HFFc6 (cell line): ENCODE measurements at places on chromosomes 3 and 15. TPM values are rescaled to one million over a fixed set of nuclear protein-coding genes. Genes with fewer than 3 reads are reported as not detected.

The CHRNA5 gene
- 1.4 and 1.7 TPM in 2 replicates for total RNA-seq

The TEX55 gene
- total RNA-seq = not detected in 3 replicates

The FGF12 gene
- not detected in 3 replicates for total RNA-seq

The IGSF11 gene
- total RNA-seq = 0.04 TPM in 1 of 3 replicates, not detected in the others

The PLAAT1 gene
- not detected in 3 replicates for total RNA-seq

The NANOGP8 gene
- total RNA-seq = not detected in 3 replicates

The CLSTN2 gene
- total RNA-seq = not detected in 2 replicates

DNA sequence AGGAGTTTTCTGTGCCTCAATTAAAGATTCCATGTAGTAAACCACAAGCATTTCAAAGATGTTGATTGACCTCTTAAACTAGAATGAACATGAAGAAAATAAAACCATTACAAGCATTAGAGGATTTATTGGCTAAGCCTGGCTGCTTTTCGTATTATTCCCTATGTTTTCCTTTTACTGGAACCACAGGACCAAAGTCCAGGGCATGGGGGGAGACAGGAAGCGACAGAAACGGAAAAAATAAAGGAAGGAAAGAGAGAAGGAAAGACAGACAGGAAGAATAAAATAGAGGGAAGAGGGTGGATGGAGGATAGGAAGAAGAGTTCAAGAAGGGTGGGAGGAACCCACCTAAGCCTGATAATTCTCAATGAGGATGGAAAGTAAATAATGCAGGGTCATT is 169.9 kb downstream of the SHQ1 start:
- no peak for DNase-seq
- peaks cover 31% of the 10 kb centered on the region for H3K27me3 ChIP-seq
- no peak overlapping the region for H3K27ac ChIP-seq
- 0 out of 2 replicates have a peak, but pooled peaks cover 9% of the 10 kb centered on the region for H3K4me1 ChIP-seq
- no peak overlapping the region for H3K4me3 ChIP-seq

- H3K36me3 ChIP-seq = no peaks in the 10 kb centered on the region
- DNase-seq = no peak
- no peak overlapping the region for H3K4me3 ChIP-seq
- peaks cover 34% of the 10 kb centered on the region for H3K4me1 ChIP-seq
- no peak overlapping the region for H3K27ac ChIP-seq
Observed at GRCh38 chr3:16604433-16604832, 790 bp downstream of the DAZL start.

GRCh38 chr15:59611276-59612260 is at the start of gene GCNT3:
GCNT3 (plus strand) TSS chr15:59611783; CDS start chr15:59618239, 6,456 bp downstream.
- H3K27ac ChIP-seq = no peak within 1 kb of the TSS
- DNase-seq = peak; percentile 12
- no peak within 1 kb of the TSS; the same call in 1 of the 2 replicates for H3K4me3 ChIP-seq
- peaks cover 20% of the 10 kb centered on the region for H3K27me3 ChIP-seq
- no peaks in the 10 kb centered on the region for H3K36me3 ChIP-seq

GRCh38 chr3:171654809-171655208 is 155.5 kb downstream of the PLD1 start:
- no peak overlapping the region for H3K4me3 ChIP-seq
- H3K27me3 ChIP-seq = no peaks in the 10 kb centered on the region
- peaks cover 18% of the 10 kb centered on the region for H3K4me1 ChIP-seq

DNA sequence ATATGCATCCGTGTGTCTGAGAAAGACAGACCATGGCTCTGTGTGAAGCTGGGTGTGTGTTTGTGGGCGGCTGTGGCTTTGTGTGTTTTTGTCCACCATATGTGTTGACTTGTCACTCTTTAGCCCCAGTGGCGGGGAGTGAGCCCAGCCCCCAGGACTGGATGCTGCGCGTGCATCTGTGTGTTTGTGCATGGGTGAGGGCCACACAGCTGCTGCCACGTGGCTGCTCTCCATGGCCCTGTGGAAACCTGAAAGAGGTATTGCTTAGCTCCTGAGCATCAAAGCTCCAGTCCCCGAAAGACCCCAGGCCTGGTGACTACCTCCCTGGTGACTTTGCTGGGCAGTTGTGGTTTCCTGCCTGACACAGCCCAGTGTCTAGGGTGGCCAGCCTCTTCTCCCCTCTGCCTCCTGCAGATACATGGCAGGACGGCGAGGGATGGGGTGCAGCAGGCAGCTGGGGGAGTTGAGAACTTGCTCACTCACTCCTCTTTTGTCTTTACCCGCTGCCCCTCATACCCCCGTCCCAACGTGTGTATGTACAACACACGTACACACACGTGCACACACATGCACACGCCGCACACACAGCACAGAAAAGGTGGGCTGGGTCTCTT is 6.5 kb downstream of the EPHB3 start:
- peak overlapping the region; percentile 76 for H3K27ac ChIP-seq
- H3K4me3 ChIP-seq = peak overlapping the region; percentile 75
- no peak for DNase-seq

GRCh38 chr3:14376348-14377043 is 25.9 kb upstream of the SLC6A6 start:
- H3K4me1 ChIP-seq = peaks cover 22% of the 10 kb centered on the region
- H3K27me3 ChIP-seq = peaks cover 4% of the 10 kb centered on the region
- DNase-seq = no peak
- no peak overlapping the region for H3K27ac ChIP-seq
- no peaks in the 10 kb centered on the region for H3K36me3 ChIP-seq

- no peak for DNase-seq
- no peaks in the 10 kb centered on the region for H3K36me3 ChIP-seq
- H3K4me1 ChIP-seq = peaks cover 34% of the 10 kb centered on the region
- no peak overlapping the region for H3K4me3 ChIP-seq
Observed at GRCh38 chr3:188721990-188722389, 449.8 kb upstream of the TPRG1 start.

DNA sequence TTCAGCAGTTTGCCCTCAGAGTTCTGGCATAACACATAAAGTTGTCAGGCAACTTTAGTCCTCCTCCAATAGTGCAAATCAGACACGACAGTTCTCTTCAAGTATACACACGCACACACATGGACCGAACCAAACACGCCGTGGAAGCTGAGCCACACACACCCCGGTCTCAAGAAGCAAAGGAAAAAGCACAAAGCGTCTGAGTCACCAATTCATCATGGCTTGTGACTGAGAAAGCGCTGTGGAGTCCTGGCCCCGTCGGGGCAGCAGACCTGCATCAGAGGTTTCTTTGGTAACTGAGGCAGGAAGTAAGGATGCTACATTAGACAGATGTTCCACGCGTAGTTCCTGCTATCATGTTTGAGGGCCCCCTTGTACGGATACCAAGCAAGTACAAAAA is 85.7 kb downstream of the VGLL4 start:
- H3K27me3 ChIP-seq = peaks cover 26% of the 10 kb centered on the region
- H3K4me1 ChIP-seq = peaks cover 47% of the 10 kb centered on the region
- peaks cover 37% of the 10 kb centered on the region for H3K36me3 ChIP-seq
- peak; percentile 91 for DNase-seq
- peak overlapping the region; percentile 87 for H3K27ac ChIP-seq

- peaks cover 17% of the 10 kb centered on the region; the same call in 1 of the 2 replicates for H3K36me3 ChIP-seq
- peaks cover 5% of the 10 kb centered on the region for H3K27me3 ChIP-seq
- H3K4me1 ChIP-seq = peaks cover 59% of the 10 kb centered on the region
- H3K4me3 ChIP-seq = no peak overlapping the region
- H3K27ac ChIP-seq = no peak overlapping the region
Observed at GRCh38 chr3:46971742-46972141, 4.8 kb downstream of the CCDC12 start.

- H3K4me3 ChIP-seq = peak overlapping the region; percentile 87
- H3K4me1 ChIP-seq = peaks cover 83% of the 10 kb centered on the region
- peaks cover 50% of the 10 kb centered on the region for H3K36me3 ChIP-seq
- H3K27ac ChIP-seq = peak overlapping the region; percentile 97
Observed at GRCh38 chr3:184336547-184337398, 627 bp upstream of the FAM131A start.

GRCh38 chr3:196531418-196531817 is 16.3 kb upstream of the SMCO1 start:
- H3K27ac ChIP-seq = no peak overlapping the region
- no peak for DNase-seq
- H3K36me3 ChIP-seq = peaks cover 8% of the 10 kb centered on the region
- peaks cover 4% of the 10 kb centered on the region; the same call in 1 of the 2 replicates for H3K27me3 ChIP-seq
- peaks cover 9% of the 10 kb centered on the region for H3K4me1 ChIP-seq
- no peak overlapping the region for H3K4me3 ChIP-seq
